ENCODE measurements at places on chromosomes 11 and 22.

DNA sequence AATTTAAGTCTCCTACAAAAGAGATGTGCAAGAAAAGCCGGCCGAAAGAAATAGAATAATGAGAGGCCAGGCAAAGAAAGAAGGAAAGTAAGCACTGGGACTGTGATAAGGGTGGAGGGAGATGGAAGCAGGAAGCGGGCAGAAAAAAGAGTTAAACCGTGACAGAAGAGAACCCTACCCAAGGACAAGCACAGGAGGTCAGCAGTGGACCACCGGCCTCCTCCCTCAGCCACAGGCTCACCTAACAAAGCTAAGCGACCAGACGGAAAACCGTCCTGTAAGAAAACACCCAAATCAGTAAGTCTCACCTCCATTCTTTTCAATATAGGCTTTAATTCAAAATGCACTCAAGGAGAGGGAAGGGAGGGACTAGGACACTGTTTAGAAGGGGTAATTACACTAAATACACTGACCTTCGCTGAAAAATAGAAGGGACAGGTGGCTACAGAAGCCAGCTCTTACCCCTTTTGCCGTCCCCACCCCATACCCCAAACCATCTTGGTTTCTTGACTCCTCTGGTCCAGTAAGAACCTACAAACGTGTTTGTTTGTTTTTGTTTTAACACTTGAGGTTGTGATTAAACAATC is 1.9 kb downstream of the FAM181B start:
- no peak for DNase-seq

- DNase-seq: no peak
These were observed 11.2 kb upstream of the PAX6 start for GRCh38 chr11:31822175-31822926.

DNA sequence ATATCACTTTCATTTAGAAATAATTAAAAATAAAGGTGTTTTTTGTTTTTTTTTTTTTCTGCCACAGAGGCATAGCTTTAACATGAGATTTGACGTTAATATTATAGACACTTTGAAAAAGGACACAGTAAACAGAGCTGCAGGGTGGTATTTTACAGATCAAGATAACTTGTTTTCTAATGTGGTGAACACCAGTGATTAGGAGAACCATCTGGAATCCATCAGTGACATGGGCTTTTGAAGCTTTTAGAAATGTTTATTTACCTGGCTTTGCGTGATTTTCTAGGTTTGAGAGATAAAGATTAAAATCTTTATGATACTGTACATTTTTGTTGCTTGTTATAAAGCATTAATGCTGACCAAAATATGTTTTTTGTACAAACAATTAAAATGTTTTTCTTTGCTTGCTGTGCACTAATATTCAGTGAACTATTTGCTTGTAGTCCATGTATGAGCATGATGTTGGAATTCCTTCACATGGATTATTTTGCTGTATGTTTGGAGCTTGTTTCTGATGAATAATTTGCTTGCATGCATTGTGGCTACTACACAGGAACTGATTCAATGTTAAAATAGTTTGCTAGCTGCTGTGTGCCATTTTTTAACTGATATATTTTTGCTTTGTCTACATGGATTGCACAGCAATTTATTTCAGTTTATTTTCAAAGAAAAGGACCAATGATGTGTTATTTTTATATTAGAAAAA is 352.1 kb upstream of the NARS2 start:
- DNase-seq: no peak

- no peak for DNase-seq
These were observed 4.3 kb downstream of the C1QTNF6 start for GRCh38 chr22:37183432-37184379.

GRCh38 chr11:315051-315481 is 1.2 kb downstream of the IFITM1 start:
- no peak for DNase-seq

DNA sequence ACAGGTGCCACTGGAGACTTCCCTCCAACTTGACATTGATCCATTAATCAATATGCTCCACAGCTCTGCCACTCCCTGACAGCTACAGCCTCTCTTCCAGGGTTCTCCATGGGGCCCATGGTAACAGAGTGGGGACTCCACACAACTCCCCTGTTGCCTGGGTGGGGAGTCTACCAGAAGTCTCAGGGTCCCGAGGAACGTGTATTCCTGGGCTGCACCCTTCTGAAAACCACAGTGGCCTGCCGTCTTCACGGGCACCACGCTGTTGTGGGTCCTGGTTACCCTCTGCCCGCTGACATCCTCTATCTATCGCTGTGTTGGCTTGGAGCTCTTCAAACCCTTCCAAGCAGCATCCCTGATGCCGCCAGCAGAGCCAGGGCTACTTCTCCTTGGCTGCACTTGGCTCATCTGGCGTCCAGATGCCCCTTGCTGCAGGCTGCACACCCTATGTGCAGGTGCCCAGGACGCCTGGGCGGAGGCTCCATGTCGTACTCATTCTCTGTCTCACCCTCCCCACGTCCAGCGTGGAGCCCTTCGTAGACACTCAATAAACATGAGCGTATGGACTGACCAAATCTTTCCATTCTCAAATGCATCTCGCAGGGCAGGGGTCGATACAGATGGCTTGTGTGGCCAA is 1341.8 kb downstream of the TBC1D22A start:
- no peak for DNase-seq

DNA sequence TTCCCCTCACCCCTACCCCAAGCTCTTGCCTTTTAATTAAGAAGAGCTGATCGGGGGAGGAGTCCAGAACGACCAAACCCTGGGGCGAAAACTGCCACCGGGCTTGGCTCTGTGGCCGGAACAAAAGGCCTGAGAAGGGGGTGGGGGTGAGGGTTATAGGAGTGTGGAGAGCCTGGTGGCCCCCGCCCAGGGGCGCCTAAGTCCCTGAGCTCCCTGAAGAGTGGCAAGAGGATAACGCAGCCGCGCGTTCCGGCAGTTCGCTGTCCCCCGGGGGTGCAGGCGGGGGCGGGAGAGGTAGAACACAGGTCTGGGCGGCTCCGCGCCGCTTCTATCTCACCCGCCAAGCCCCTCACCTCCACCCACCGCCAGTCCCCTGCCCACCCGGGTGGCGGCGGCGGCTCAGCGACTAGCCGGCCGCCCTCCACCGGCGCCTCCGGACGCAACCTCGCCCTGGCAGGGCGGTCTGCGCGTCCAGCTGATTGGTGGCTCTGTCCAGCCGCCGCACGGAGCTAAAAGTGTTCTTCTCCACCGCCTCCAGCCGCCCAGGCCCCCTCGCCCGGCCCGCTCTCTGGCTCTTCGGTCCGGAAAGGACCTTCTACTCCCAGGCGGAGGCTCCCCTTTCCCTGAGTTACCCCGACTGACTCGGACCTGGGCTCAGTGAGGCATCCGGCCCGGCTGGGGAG is 18.7 kb upstream of the BDNF start:
- no peak for DNase-seq

DNA sequence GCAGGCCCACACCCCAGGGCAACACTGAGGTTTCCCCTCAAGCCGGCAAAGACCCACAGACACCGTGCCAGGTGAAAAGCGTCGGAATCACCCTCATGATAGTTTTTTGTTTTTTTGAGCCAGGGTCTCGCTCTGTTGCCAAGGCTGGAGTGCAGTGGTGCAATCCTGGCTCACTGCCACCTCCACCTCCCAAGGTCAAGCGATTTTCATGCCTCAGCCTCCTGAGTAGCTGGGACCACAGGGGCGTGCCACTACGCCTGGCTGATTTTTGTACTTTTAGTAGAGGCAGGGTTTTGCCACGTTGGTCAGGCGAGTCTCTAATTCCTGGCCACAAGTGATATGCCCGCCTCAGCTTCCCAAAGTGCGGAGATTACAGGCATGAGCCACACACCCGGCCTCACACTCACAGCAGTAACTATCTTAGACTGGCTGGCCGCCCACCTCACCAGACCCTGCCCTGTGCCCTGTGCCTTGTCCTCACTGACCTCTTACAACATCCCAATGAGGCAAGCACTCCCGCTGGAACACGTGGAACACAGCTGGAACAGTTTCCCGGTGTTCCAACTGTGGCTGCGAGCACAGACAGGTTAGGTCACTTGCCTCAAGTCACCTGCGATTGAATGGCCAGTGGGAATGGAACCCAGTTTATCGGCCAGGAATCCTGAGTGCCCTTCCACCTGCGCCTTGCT is 21.1 kb downstream of the LRRC10B start:
- DNase-seq: no peak

DNA sequence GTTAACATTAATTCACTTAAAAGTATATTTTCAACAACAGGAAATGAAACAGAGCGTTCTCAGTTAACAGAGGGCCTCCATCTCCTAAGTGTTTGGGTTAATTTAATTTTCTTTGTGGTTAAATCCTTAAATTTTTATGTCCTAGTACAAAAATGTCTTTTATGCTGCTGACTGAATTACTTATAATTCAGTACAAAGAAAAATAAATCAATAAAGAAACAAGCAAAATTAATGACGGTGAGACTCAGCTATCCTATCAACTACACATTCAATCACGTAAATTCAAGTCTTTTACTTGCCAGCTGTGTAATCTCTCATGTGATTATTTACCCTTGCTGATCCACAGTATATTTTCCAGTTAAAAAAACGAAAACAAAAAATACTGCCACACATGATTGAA is 81.4 kb downstream of the BBOX1 start:
- no peak for DNase-seq

DNA sequence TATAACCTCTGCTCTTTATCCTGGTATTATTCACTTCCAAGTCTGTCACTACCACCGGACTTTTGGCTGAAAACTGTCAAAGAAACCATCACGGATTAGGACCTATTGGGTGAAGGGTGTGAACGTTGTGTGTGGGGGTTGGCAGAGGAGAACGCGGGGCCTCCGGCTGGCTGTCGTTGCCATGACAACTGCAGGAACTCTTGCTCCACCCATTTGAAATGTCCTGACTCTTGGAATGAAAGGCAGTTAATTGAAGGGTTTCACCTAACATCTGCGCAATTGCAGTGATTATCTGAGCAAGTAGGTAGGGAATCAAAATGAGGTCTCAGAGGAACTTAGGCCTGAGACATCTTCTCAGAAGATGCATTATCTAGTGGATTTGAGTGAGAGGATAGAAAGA is 60.9 kb upstream of the CLMP start:
- no peak for DNase-seq

GRCh38 chr11:36376009-36376887 is 80.2 kb downstream of the PRR5L start:
- DNase-seq: no peak

GRCh38 chr11:19352771-19353160 is 112.0 kb upstream of the E2F8 start:
- no peak for DNase-seq

DNA sequence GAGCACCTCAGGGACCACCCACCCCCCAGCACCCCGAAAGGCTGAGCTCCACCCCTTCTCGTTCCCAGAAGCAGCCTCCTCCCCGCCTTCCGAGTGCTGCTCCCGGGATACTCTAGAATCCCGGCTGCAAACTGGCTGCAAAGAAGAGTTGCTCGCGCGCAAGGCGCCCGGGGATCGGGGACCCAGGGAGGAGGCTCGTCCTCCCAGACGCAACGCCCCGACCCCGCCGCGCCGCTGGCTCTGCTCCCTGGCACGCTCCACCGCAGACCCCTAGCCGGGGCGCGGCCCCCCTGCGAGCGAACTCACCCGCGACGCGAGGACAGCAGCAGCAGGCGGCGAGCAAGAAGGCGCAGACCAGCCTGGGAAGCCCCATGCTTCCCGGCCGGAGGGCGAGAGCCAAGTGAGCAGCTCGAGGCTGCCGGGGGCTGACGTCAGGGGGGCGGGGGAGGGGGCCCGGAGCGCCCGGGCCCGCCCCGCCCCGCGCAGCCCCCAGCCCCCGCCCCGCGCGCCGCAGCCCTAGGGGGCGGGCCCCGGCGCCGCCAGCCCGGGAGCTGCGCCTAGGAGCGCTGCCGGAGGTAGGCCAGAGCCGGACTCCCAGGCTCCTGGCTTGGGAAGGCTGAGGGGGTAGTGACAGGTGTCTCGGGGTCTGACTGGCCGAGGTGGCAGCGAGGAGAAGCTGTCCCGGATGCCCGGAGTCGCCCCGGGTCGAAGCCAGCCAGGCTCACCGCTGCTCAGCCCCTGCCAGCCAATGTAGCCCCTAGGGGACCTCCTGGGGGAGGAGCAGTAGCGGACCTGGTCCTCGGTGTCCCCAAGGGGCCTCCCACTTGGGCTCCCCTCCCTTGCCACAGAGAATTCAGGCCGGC is at the start of gene MCAM:
MCAM (minus strand) TSS at position 402 of the 863 bp plus-strand sequence; CDS start at position 373, 29 bp downstream.
- no peak for DNase-seq

DNA sequence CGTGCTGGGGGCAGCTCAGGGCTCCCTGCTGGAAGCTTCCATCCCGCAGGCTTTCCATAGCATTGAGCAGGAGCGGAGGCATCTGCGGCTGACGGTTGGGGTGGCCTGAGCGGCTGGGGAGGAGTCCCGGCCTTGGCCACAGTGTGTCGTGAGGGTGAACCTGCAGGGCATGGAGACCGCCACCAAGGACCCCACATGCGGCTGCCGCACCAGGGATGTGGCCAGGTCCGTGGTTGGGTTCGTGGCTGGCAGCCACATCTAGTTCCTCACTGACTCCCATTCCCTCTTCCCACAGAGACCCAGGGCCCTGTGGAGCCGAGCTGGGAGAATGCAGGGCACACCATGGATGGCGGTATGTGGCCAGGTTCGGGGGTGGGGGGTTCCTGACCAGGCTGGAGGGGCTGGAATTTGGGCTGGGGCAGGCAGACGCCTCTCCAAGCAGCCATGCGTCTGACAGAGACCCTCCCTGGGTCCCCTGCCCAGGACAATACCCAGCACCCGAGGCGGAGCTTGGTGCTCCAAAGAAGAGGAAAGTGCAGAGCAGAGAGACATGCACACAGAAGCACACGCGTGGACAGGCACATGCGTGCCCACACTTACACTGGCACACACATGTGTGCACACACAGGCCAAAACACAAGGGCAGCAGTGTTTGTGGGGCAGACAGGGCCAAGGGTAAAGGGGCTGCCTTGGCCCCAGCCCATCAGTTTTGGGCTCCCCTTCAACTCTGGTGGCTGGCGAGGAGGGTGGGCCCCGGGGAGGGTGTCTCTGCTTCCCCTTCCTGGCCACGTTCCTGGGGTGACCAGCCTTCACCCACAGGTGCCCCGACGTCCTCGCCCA is 2.7 kb downstream of the MUC5B start:
- no peak for DNase-seq

GRCh38 chr11:23563591-23563990 is 703.3 kb upstream of the CCDC179 start:
- DNase-seq: no peak

DNA sequence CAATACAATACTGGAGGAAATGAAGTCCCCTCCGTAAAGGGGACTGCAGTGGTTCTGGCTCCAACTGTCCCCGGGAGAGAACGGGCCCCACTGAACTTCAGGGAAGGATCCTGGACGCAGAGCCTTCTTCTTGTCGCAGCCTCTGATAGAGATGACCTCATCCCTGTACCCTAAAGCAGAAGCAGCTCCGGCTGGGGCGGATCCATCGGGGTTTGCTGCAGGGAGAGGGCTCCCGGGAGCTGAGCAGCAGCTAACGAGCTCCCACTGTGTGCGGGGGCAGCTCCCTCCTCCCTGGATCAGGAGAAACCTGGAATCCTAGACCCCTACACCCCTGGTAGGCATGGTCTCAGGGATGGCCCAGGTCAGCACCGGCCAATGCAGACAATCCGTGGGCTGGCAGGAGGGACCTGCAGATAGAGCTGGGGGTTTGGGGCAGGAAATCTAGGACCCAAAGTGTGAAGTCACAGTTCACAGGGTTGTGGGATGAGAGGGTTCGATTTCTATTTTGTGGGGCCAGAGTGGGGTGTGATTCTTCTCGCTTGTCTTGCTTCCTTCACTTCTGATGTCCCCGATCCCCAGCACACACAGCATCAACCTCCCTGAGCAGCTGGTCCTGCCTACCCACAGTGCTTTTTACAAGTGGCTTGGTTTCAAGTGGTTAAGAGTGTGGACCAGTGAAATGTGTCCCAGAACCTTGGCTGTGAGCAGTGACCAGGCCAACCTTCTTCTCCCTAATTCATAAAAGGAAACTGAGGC is 12.9 kb downstream of the KIAA0930 start:
- DNase-seq: no peak

GRCh38 chr11:23668324-23668723 is 808.0 kb upstream of the CCDC179 start:
- DNase-seq: no peak
